Cardiac septum (tissue), 1 donor: ENCODE measurements at places on chromosomes 2 and 18.

DNA sequence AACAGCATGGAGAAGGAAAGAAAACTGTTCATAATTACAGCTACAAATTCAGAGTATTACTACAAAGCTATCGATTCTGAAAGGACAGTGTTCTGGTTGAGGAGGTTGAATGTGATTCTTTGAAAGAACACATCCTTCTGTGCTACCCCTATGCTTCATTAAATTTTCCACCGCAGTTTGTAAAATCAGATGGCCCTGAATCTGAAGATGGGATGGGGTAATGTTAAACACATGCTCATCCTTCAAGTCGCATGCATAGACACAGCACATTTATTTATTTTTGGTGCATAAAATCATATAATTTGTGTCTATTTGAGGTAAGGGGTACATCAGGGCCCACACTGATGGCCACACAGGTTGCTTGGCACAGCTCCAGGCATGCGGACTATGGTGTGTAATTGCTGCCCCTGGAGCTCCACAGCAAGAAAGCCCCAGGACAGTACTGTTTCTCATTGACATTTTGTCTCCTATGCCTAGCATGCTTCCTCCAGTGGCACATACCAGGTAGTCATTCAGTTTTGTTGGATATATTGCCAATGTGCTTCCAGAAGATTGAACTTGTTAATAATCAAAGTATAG lies 238.8 kb upstream of the TANK start:
- DNase-seq, result no peak

- peak; percentile 46 for DNase-seq
Measured at GRCh38 chr2:1981421-1981820, 237.1 kb upstream of the PXDN start.

DNA sequence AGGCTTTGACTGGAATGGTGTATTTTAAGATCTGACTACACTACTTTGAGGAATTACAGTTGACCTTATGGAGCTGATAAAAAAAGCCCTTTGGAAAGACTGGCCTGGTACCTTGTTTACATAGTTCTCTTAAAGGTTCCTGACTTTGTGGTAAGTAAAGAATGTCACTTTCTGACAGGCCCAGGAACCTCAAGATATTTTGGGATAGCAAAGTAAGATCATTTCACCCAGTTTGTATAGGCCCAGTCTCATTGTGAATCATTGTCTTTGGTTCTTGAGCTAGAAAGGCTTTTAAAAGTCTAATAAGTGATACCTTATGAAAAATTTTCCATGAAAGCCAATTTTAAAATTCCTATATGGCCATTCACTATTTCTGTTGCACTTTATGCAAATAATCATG lies 316.3 kb upstream of the LRRTM4 start:
- no peak for DNase-seq

- no peak for DNase-seq
Measured at GRCh38 chr2:157785200-157785599, 90.9 kb downstream of the ACVR1 start.

DNA sequence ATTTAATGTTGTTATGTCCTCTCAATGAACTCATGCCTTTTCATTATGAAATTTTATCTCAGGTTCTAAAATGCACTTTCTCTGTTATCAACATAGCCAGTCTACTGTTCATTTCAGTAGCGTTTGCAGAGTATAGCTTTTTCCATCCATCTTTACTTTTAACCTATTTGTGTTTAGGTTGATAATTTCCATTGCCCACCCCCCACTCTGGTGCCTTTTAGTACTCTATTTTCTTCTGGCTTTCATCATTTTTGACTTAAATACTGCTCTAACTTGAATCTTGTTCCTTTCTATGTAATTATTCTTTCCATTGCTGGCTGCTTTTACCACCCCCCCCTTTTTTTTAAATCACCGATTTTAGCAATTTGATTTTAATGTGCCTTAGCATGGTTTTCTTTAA lies 585.0 kb upstream of the LRATD1 start:
- no peak for DNase-seq

DNA sequence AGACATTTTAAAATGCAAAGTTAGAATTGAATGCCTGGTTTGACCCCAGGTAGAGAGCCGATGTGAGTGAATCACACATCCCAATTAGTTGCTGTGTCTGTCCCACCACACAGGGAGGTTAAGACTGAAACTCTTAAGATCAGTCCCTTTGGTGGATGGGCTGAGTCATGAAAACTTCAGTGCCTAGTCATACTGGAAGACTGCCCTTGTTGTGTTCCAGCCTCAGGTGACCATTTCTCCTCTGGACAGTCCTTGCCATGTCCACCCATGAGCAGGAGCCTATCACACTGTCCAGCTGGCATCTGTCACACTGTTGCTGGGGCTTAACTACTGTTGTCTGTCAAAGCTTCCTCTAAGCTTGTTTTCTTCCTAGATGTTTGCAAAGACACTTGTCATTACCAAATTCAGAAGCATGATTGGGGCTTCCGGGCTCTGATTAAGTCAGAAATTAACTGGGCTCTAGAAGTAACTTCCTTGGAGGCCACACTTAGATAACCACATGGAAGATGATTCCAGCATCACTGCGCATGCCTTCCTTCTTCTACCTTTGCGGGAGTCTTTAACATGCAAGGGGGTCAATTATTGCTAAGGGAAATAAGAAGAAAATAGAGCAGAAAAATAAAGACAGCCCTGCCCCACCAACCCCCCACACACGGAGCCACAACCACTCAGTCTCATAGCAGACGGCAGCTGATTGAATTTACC lies 21.3 kb downstream of the CYRIA start:
- no peak for DNase-seq

DNA sequence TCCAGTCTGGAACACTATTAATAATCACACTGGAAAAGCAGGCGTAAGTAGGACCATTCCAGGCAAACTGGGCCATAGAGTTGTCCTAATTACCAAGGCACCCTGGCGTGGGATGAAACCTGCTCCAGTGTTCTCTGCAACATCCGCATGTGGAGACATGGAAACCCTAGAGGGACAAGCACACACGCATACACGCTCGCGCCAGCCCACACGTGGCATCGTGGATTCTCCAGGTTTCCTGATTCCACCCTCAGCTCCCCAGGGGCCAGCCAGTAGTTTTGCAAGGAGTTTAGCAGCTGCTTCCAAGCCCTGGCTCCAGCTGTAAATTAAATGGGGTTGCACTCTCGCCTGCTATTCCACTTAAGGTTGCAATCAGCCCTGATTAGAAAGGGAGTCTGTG lies 127.7 kb downstream of the DYSF start:
- no peak for DNase-seq

DNA sequence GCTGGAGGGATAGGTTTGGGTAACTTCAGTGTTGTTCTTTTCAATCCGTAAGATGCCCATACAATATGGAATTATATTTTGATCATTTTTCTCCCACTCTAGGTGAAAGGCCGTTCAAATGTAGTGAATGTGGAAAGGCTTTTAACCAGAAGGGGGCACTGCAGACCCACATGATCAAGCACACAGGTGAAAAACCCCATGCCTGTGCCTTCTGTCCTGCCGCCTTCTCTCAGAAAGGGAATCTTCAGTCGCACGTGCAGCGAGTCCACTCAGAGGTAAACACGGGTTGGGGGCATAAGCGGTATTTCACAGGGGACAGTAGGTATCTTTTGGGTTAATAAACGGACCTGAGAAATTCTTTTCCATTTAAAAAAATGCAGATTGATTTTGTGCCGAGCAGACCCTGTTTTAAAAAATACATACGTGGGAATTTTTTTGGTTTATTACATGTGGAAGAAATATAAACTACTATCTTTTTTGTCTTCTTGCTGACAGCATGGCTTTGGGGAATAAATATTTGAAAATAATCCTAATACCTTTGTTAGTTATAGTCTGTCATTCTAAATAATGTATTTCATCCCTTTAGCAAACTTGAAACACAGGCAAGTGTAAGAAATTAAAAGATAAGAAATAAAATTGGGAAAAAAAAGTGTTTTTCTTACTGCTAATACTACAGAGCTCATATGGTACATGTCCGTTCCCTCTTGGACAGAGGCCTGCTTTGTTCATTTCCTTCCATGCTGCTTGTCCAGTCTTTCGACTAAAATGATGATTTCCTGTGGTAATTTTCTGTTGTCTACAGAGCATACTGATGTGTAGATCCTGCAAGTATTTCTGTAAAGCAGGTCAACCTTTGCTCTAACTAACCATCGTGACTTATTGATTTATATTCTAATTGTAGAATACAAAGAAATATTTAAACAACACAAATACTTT lies 53.3 kb downstream of the ZNF236 start:
- no peak for DNase-seq

GRCh38 chr2:12819103-12819475 lies 102.4 kb downstream of the TRIB2 start:
- peak; percentile 82 for DNase-seq

- no peak for DNase-seq
Measured at GRCh38 chr2:102005989-102006885, 14.5 kb downstream of the IL1R2 start.

DNA sequence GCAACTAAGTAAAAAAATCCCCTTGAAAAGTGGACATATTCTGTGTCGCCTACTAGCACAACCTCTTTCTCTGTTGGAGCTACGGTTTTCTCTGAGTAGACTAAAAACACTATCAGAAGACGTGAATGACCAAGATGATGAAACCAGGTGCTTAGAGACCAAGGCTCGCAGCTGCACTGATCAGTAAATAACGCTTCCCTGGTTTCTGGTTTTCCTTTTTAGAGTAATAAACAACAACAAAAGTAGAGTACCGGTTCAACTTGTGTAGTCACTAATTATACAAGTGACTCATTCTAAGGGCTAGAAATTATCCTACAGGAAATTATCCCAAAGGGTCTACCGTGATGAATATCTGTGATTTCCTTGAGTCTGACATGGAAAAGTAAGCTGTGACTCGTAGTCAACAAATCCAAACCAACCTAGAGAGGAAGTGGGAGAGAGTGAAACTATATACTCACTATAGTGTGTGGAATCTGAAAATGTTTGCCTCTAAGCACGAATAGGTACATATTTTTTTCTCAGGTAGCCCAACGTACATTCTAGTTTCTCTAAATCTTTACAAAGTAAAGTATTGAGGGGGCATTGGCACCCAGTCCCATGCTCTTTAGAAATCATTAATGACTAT lies 17.8 kb downstream of the RASGRP3 start:
- DNase-seq, result no peak

DNA sequence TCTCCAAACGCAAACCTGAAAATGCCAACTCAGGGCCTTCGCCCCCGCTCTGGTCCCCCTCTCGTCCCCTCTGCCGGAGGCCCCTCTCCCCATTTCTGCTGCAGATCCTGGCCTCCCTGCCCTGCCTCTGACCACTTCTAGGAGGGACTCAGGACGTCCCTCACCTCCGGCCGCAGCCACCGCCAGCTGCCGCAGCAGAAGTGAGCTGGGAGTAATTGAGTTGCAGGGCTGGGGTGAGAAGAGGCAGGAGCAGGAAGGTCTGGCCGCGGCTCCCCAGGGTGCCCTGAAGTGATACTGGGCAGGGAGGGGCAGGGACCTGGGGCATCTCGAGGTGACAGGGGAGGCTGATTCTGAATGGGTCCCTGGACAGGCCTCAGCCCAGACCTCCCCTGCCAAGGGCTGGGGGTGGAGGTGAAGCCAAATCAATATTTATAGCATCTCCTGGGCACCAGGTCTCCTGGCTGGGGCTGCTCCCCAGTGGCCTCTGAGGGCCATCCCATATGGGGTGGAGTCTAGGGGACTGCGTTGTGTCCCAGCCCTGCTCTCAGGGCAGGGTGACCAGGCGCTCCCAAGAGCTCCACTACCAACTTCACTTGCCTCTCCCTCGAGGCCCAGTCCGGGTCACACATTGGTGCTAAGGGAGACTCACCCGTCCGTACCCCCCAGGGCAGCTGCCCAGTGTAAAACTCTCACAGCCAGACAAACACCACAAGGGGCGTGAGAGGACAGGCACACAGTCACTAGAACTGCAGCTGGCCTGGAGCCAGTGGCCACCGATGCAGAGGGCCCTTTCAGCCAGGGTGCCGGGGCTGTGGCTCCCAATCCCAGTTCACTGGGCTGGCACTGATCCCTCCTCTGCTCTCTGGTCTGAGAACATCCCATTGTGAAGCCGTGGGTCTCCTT lies 33.0 kb downstream of the KCNIP3 start:
- no peak for DNase-seq

DNA sequence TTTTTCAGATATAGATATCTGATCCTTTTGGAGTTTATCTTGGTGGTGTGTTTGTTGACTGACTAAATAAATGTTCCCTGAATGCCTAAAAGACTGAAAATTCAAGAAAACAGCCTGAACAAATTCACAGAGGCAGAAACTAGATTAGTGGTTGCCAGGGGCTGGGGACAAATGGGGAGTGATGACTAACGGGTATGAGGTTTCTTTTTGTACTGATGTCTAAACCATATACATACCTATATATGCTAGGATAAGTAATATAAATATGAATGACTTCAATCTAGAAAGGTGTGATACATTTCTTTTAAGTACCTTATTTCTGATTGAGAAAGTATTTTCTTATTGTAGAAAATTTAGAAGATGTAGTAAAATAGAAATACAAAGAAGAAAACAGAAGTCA lies 176.9 kb upstream of the PGAP1 start:
- no peak for DNase-seq

DNA sequence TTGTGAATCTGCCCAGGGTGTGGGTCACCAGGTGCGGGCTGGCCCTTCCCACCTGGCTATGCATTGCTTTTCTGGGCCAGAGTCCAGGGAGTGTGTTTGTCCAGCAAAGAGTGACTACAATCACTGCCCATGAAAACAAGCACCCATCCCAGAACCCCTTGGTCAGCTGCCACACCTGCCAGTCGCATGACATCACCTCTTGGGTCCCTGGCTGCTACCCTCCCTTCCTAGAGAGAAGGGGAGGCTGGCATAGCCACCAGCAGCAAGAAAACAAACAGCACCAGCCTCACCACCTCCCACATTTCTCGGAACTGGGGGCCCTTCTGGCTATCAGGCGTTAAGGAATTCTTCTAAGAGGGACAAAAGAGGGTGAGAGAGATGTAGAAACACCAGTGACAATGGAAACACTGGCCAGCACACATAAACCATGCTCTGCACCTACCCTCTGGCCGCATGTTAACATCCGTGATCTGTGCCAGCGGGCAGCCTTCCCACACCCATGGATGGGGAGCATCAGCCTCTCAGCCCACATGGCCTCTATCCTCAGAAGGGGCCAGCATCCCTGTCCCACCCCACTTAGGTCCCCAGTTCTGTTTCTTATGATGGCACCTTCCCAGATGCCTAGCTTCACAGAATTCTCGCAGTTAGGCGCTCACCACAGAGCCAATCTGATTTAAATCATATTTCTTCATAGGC lies 109.7 kb upstream of the GLI2 start:
- DNase-seq, result peak; percentile 72

GRCh38 chr2:175824243-175824642 lies 177.8 kb downstream of the LNPK start:
- no peak for DNase-seq

- no peak for DNase-seq
Measured at GRCh38 chr18:47809420-47809819, 121.0 kb downstream of the SMAD2 start.

DNA sequence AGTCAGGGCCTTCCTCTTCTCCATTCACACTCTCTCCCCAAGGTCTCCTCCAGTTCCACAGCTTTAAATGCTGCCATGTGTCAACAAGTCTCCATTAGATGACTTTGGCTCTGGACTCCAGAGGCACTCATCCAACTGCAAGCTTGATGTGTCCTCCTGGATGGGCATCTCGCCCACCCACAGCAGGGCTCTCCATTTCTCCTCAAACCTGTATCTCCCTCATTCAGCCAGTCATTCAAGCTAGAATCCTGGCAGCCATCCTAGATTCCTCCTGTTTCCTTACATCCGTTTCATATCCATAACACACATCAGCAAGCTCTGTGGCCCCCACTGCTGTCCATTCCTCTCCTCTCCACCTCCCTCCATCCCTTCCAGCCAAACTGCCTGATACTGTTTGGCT lies 88.4 kb upstream of the AFF3 start:
- DNase-seq, result peak; percentile 20
